ENCODE measurements at places on chromosomes 12 and 14.
A peak's percentile ranks its signal among the peaks of the same experiment; 100 is the strongest.

DNA sequence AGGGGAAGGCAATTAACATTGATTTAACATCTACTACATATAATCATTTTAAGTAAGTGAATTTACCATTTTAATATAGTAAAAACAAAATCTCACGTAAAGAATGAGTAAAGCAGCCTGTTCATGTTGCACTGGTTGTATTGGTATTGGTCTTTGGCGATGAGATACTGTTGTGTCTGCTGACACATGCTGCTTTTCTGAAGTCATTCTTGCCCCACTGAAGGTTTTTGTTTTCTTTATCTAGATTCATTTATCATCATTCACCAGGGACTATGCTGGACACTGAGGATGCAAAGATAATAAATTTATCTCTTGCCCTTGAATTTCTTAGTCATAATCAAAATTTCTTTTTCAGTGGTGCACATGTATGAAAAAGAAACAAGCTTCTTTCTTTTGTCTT lies 246.2 kb upstream of the NPAS3 start:
- no peak for DNase-seq

DNA sequence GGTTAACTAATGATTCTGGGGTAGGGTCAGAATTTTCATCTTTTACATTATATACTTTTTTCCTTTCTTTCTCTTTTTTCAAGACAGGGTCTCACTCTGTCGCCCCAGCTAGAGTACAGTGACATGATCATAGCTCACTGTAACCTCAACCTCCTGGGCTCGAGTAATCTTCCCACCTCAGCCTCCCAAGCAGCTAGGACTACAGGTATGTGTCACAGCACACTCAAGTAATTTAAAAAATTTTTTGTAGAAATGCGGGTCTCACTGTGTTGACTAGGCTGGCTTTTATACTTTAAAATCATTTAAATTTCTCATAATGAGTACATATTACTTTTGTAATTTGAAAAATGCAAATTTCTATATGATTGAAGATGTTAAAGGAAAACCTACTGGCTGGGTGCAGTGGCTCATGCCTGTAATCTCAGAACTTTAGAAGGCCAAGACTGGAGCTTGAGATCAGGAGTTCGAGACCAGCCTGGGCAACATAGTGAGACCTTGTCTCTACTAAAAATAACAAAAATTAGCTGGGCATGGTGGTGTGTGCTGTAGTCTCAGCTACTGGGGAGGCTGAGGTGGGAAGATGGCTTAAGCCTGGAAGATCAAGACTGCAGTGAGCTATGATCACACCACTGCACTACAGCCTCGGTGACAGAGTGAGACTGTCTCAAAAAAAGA lies 25.7 kb downstream of the R3HDM2 start:
- DNase-seq = no peak

GRCh38 chr12:104565606-104566243 lies 109.0 kb downstream of the CHST11 start:
- no peak for DNase-seq

- DNase-seq = no peak
Measured at GRCh38 chr12:91178781-91179180, 3.8 kb downstream of the DCN start.

- no peak for DNase-seq
Measured at GRCh38 chr14:72559202-72559601, 334.7 kb downstream of the DPF3 start.

DNA sequence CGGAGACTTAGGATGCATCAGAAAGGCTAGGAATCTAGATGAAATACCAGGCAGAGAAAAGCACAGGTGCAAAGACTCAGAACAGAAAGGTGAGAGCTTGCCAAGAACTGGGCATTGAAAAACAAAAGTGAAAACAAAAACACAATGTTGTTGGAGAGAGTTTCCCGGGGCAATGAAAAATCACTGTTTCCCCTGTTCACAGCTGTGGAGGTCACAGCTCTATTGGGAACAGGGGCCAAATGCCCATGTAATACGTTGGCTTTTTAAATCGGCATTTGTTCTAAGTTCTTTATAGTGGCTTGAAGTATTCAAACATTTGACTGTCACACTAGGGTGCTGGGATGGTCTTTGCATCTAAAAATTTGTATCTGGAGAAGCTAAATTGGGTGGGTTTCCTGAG lies 108.3 kb downstream of the SLC15A4 start:
- no peak for DNase-seq

GRCh38 chr12:62438098-62438692 lies 28.4 kb upstream of the MON2 start:
- DNase-seq = peak; percentile 51

Data from T47D (cell line).